Aortic smooth muscle cell (primary cell): ENCODE measurements at places on chromosomes 11 and 22. TPM values are rescaled to one million over a fixed set of nuclear protein-coding genes. Genes with fewer than 3 reads are reported as not detected.

Gene ANGPTL5
- 0.25 and 0.92 TPM in 2 replicates for total RNA-seq

Gene EWSR1
- 136 and 166 TPM in 2 replicates for total RNA-seq

Gene CATSPER1
- 0.13 and 0.19 TPM in 2 replicates for total RNA-seq

Gene SMTNL1
- total RNA-seq = not detected in 2 replicates

Gene FAM227A
- total RNA-seq = 1.1 and 1.8 TPM in 2 replicates

Gene CNTN5
- 1.4 and 1.5 TPM in 2 replicates for total RNA-seq

Gene TSSK2
- not detected in 2 replicates for total RNA-seq

Gene GSTT2
- not detected in 2 replicates for total RNA-seq

Gene PYGM
- 1.3 and 1.4 TPM in 2 replicates for total RNA-seq

Gene OR52H1
- 0.66 and 0.87 TPM in 2 replicates for total RNA-seq

Gene SCGB1C1
- total RNA-seq = not detected in 2 replicates

Gene C1QTNF6
- 4.6 and 5.7 TPM in 2 replicates for total RNA-seq

Gene LDHAL6A
- total RNA-seq = not detected in 2 replicates

Gene CD82
- total RNA-seq = 7.2 and 9.5 TPM in 2 replicates

Gene GNB1L
- 6.1 and 8.5 TPM in 2 replicates for total RNA-seq

Gene BCL2L13
- total RNA-seq = 56.5 and 58.9 TPM in 2 replicates

Gene LAYN
- total RNA-seq = 9.4 and 27.1 TPM in 2 replicates

Gene FAM180B
- not detected in 2 replicates for total RNA-seq

Gene FERMT3
- total RNA-seq = 50.9 and 96.3 TPM in 2 replicates

Gene APOA1
- total RNA-seq = 0.66 and 0.87 TPM in 2 replicates

Gene CCDC73
- total RNA-seq = not detected in 2 replicates

Gene SLC15A3
- total RNA-seq = 7.5 and 9.1 TPM in 2 replicates

Gene CHRM1
- not detected in 2 replicates for total RNA-seq

Gene ATL3
- 202 and 222 TPM in 2 replicates for total RNA-seq

Gene TECTA
- total RNA-seq = 0.40 and 0.44 TPM in 2 replicates

Gene C22orf42
- not detected in 2 replicates for total RNA-seq

Gene SLC25A18
- not detected in 2 replicates for total RNA-seq

Gene MPEG1
- total RNA-seq = under 0.01 TPM in 1 of 2 replicates, not detected in the other

Gene UBQLN3
- 0.06 and 0.13 TPM in 2 replicates for total RNA-seq

Gene SORL1
- 0.66 and 2.0 TPM in 2 replicates for total RNA-seq

Gene SCGB1A1
- total RNA-seq = not detected in 2 replicates

Gene C11orf42
- not detected in 2 replicates for total RNA-seq

Gene APLNR
- 0.19 and 0.66 TPM in 2 replicates for total RNA-seq

Gene PARVA
- total RNA-seq = 25.0 and 36.1 TPM in 2 replicates

Gene ENTHD1
- not detected in 2 replicates for total RNA-seq

Gene MOGAT2
- total RNA-seq = not detected in 2 replicates

Gene KIF18A
- 7.8 and 13.9 TPM in 2 replicates for total RNA-seq

Gene MUC5AC
- total RNA-seq = under 0.01 TPM in 1 of 2 replicates, not detected in the other

Gene GRAP2
- total RNA-seq = not detected in 2 replicates

Gene MRPL48
- total RNA-seq = 25.2 and 30.4 TPM in 2 replicates

Gene CNTF
- 0.92 and 1.9 TPM in 2 replicates for total RNA-seq

Gene KRTAP5-10
- total RNA-seq = not detected in 2 replicates

Gene OR8B8
- total RNA-seq = not detected in 2 replicates

Gene TMPRSS4
- total RNA-seq = under 0.01 TPM in 1 of 2 replicates, not detected in the other

Gene PRR33
- not detected in 2 replicates for total RNA-seq

Gene LINC01488
- total RNA-seq = not detected in 2 replicates

Gene MB
- total RNA-seq = not detected in 2 replicates

Gene ANO9
- total RNA-seq = not detected in 2 replicates

Gene SMARCB1
- total RNA-seq = 16.2 and 17.1 TPM in 2 replicates

Gene ASPHD2
- 1.8 TPM in 2 replicates for total RNA-seq

Gene SLC22A9
- total RNA-seq = not detected in 2 replicates

Gene MAJIN
- total RNA-seq = not detected in 2 replicates

Gene MPPED2
- total RNA-seq = 0.12 and 0.13 TPM in 2 replicates

Gene NCF4
- total RNA-seq = not detected in 2 replicates
